Tongue (tissue), 3 donors: ENCODE measurements at places on chromosomes 11 and 22. TPM values are rescaled to one million over a fixed set of nuclear protein-coding genes. Genes with fewer than 3 reads are reported as not detected.

- DNase-seq, result no peak
Observed at GRCh38 chr22:44442851-44443595, 55.0 kb downstream of the RTL6 start.

GRCh38 chr11:111797145-111797581 is 31.0 kb upstream of the PPP2R1B start:
- DNase-seq, result peak; percentile 38

DNA sequence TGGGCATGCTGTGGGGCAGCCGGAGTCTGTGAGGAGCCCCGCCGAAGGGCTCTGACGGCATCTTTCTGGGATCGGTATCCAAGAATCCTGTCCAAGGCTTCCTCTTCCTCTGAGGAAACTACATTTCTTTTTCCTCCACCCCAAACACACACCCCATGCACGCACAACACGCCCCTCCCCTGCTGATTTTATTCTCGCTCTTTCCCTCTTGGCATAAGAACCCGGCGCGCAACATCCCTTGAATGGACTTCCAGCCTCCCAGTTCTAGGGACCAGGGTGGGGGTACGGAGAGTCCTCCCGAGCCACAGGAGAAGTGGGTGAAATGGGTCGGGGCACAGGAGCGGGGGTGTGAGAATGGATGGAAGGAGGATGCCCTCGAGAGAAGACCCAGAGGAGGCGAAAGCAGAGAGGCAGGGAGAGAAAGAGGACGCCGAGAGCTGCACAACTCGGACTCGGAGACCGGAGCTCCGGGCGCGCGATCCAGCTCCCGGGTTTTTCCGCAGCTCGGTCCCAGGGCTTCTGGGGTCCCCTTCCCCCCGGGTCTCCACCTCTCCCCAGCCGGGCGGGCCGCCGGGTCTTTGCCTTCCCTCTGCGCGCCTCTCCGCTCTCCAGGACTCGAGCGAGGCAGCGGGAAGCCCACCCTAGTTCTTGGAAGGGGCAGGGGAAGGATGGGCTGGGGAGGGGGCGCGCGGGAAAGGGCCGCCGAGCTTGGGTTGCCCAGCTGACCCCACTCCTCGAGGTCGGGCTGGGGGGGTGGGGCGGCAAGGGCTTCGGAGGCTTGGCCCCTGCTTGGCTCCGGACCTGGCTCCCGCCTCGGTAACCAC is 1.5 kb upstream of the LARGE1 start:
- peak; percentile 83 for DNase-seq

- no peak for DNase-seq
Observed at GRCh38 chr22:36590441-36591056, 61.6 kb upstream of the EIF3D start.

- no peak for DNase-seq
Observed at GRCh38 chr11:34250211-34250610, 107.6 kb downstream of the ABTB2 start.

Gene SCGB1D2
- not detected for total RNA-seq
